ENCODE measurements at places on chromosomes 6 and 20.

DNA sequence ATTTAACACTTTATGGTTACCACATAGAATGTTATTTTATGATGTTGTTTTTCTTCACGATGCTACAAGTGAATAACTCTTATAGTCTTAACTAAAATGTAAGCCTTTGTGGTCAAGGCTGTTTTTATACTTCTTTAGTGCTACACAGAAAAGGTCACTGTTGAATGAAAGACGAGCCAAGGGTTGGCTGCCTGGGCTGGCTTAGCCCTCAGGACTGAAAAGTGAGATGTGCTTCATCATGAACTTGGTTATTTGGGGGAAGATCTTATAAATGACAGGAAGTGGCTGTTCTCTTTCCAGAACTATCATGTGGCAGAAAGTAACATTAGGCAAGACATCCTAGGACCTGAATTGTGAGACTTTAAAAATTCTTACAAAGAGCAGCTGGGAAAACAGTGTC is 404.0 kb downstream of the BTBD3 start:
- DNase-seq = no peak

DNA sequence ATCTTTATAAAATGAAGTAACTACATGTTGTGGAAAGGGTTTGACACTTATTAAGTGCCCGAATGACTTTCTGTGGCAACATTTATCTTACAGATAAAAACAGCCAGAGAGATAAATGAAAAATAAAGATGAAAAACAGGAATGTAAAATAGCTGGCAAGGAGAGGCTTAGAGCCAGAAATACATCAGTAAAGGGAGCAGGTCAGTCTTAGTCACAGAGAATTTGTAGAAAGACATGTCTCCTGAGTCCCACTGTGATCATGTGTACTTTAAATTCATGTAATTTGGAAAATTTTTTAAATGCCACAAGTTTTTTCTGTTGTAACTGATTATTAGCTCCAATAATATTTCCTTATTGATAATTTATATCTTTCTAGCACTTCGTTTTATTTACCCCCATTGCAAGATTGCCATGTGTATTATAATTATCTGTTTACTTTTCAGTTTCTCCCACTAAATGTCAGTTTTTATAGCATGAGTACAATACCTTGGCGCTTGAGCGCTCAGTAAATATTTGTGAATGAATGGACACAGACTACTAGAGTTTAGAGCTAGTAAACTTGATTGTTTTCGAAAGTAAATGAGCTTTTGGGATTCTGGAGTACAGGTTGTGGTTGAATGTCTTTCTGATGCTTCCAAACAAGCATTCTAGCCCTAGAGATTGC is 15.2 kb downstream of the TAB2 start:
- DNase-seq = no peak

- no peak for DNase-seq
These were observed 626 bp upstream of the CDK5RAP1 start for GRCh38 chr20:33401921-33402369.

GRCh38 chr6:46357591-46357990 is 133.7 kb downstream of the RCAN2 start:
- no peak for DNase-seq

DNA sequence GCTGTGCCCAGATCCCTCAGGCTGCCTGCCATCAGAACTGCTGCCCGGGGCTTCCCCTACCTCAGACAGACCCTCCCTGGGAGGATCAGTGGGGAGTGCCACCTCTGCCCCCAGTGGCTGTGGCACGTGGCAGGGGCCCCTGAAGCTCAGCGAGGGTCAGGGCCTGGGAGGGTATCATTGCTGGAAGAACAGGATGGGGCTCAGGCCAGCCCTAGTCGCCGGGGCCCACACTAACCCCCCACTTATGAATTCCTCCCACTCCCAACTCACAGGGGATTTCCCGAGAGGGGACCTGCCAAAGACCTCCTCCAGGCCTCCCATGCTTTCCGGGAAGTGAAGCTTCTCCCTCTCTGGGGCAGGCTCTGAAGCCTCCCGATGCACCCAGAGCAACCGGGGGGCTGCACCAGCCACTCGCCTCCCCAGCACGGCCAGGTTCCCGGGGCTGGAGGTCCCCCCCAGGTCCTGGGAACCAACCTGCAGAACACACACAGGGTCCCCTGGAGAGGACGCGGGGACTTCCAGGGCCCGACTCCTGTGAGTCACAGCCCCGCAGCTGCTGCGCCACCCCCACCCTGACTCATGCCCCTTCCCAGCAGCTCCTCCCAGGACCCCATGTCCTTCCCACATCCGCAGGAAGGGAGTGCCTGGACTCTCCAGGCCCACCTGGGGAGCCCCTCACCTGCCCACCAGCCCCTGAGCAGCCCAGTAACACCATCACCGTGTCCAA is 2.5 kb downstream of the TNFRSF6B start:
- no peak for DNase-seq

DNA sequence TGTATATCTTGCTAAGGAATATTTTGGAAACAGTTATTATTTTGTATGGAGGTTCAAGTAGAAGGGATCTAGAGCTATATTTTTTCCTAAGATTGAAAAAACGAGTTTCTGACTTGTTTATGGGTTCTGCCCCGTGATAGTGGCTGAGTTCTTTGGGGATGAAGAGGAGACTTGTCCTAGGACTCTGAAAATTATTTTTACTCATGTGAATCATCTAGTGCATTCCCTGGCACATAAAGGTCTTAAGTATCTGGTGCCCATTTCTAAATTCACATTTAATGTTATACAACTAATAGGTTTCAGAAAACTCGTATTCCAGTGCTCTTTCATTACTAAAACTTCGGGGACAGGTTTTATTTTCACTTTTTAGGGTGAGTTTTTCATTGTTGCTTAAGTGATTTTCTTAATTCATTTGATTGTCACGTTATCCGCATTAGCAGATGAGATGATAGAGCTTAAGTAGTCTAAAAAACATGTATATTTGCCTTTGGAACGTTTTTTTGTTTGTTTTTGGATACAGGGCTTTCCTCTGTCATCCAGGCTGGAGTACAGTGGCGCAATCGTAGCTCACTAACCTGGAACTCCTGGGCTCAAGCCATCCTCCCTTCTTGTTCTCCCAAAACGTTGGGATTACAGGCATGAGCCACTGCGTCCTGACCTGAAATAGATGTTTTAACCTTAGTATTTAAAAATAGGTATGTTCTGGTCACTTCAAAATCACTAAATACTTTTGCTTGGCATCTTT is 2.1 kb downstream of the NFYA start:
- no peak for DNase-seq

DNA sequence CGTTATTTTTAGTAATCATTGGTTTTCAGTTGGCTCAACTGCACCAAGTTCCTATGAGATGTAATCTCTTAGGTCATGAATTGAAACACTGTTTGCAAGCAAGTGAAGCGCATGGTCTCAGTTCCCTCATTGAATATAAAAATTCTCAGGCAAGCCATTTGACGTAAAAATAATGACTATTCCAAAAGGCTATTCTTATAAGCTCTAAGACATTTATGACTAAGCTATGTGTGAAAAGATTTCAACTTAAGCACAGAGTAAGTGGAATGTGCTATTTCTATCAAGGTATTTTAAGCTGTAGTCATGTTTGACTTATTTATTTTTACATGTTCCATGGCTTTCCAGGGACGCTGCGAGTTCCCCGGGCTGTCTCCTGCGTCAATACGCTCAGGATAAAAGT is 248.5 kb downstream of the THBS2 start:
- no peak for DNase-seq

GRCh38 chr6:13990796-13991195 is 66.0 kb downstream of the RNF182 start:
- no peak for DNase-seq

DNA sequence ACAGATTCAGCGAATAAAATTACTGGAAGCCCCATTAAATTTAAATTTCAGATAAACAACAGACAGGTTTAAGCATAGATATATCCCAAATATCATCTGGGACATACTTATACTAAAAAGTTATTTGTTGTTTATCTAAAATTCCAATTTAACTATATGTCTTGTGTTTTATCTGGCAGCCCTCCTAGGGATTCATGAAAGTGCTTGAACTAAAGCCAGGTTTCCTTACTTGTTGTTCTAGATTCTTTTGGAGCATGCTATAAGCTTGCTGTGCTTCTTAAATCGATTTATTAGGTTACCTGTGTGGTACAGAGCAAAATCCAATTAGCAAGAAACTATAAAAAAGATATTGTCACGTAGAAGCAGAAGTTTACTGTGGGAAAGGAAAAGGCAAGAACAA is 202.5 kb upstream of the GMDS start:
- no peak for DNase-seq

GRCh38 chr6:87116922-87117321 is 22.0 kb upstream of the CGA start:
- DNase-seq = no peak

DNA sequence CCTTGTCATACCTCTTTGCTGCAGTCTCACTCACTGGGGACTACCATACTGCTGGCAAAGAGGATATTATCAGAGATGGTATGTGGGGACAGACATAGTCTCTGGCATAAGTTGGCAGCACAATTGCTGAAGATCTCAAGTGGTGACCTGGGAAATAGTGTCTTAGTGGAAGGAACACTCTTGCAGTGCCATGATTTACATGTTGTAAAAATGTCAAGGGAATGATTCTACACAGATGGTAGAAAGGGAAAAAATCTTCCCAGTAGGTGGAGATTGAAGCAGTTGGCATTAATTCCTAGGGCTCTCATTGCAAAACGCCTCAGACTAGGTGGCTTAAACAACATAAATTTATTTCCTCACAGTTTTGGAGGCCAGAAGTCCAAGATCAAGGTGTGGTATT is 662.2 kb downstream of the DHX35 start:
- no peak for DNase-seq

DNA sequence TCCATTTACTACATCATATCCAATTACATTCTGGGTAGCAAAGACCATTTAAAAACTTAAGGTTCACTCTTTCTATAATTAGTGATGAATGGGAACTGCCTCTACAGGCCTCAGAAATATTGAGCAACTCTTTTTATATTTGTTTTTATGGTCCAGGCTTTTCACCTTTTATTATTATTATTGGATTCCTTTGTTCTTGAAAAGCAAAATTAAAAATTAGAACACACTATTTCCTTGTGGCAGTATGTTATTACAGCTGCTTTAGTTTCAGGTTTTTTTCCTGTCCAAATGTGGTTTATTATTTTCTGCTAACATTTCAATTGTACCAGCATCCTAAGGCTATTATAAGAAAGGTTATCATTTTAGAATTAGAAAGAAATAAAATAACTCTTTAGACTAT is 150.1 kb downstream of the FARS2 start:
- no peak for DNase-seq

DNA sequence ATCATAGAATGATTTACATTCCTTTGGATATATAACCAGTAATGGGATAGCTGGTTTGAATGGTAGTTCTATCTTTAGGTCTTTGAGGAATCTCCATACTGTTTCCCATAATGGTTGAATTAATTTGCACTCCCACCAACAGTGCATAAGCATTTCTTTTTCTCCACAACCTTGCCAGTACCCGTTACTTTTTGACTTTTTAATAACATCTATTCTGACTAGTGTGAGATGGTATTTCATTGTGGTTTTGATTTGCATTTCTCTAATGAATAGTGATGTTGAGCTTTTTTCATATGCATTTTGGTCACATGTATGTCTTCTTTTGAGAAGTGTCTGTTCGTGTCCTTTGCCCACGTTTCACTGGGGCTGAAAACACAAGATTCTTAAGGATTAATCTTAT is 107.3 kb downstream of the TINAG start:
- no peak for DNase-seq

DNA sequence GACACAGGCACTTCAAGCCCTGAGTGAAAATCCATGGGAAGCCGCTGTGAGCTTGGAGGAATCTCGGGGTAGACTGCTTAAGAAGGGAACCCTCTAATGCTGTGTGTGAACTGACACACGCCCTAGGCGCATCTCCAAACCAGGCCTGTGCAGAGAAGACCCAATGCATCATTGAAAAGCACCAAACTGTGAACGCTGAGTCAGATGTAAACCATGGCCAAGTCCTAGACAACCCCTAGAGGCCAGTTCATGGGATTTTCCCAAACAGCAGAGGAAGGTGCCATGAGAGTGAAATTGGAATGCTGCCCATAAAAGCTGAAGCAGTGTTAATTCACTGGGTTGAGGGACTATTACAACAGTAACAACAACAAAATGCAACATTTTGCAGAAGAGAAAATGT is 296.5 kb downstream of the SMOC2 start:
- no peak for DNase-seq

- DNase-seq = no peak
These were observed 150.5 kb downstream of the TFAP2C start for GRCh38 chr20:56779452-56780143.

GRCh38 chr20:17655865-17656479 is 26.1 kb downstream of the RRBP1 start:
- DNase-seq = no peak

DNA sequence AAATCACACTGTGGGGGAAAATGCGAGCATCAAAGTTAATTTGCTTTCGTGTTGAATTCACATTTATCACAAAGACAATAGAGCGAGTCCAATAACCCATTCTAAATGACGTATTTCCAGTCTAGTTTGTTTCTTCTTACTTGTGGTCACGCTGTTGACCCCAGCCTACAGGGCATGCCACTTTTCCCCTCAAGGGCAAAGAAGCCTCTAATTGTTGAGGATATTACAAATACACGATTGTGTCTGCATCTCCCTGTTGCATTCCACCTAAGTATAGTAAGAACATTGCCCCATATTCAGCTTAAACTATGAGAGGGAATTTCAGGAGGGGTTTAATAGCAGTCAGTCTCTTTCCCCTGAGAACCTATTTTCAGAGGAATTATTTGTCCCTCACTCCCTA is 37.4 kb upstream of the DSP start:
- no peak for DNase-seq

- DNase-seq = no peak
These were observed 35.6 kb upstream of the SALL4 start for GRCh38 chr20:51837876-51838420.

- DNase-seq = no peak
These were observed 51.2 kb downstream of the SLC22A23 start for GRCh38 chr6:3405679-3406078.

- DNase-seq = no peak
These were observed 275.1 kb downstream of the CDC5L start for GRCh38 chr6:44662461-44663121.

GRCh38 chr20:14555676-14556075 is 218.3 kb upstream of the FLRT3 start:
- DNase-seq = no peak

- DNase-seq = no peak
These were observed 16.5 kb upstream of the LIN28B start for GRCh38 chr6:104940238-104940892.

DNA sequence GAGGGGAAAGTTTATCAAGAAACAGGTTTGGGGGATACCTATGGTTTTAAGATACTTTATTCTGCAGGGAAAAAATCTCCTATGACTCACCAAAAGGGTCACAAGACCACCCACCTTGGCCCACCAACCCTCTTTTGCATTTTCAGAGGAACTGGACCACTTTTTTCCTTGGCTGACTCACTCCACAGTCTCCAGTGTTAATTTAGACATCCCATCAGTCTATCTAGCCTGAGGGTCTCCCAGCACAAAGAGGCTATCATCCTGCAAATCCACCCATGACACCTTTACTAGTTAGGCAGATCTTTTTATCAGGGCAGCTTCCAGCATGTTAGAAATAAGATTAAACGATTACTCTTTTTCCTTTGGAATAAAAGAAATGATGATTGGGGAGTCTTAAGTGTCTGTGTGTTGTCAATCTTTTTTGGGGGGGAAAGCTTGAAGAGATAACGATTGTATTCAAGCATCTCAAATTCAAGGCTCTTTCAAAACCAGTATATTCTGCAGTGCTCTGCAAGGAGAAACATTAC is 138.1 kb upstream of the RIN2 start:
- no peak for DNase-seq
